ENCODE measurements at places on chromosomes 7 and 10. TPM values are rescaled to one million over a fixed set of nuclear protein-coding genes. Genes with fewer than 3 reads are reported as not detected.

- no peaks in the 10 kb centered on the region for H3K36me3 ChIP-seq
- H3K4me1 ChIP-seq: peaks cover 16% of the 10 kb centered on the region
- no peak for DNase-seq
- no peak overlapping the region for H3K4me3 ChIP-seq
- no peak overlapping the region for H3K27ac ChIP-seq
These were observed 54.6 kb upstream of the OPN4 start for GRCh38 chr10:86599729-86600128.

- no peaks in the 10 kb centered on the region for H3K27me3 ChIP-seq
- H3K4me1 ChIP-seq: no peaks in the 10 kb centered on the region
- no peak overlapping the region for H3K27ac ChIP-seq
- H3K4me3 ChIP-seq: no peak overlapping the region
These were observed 12.9 kb upstream of the WASL start for GRCh38 chr7:123761729-123762128.

DNA sequence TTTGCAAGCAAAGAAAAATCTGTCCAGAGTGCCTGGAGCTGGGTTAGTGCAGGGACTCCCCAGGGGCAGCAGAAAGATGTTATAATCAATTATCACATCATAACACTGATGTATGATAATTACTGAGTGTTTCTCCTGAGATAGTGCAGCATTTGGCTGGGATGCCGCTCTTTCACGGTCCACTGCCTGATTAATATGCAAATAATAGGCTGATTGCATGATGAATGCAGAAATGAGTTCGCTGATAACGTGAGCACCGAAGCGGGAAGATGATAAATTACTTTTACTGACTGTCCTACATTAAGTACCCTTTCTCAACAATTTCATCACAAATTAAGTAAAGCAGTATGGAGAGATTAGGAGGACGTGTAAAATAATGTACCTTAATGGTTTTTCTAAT is 71.4 kb upstream of the SH2B2 start:
- no peaks in the 10 kb centered on the region for H3K27me3 ChIP-seq
- no peak for DNase-seq
- H3K27ac ChIP-seq: no peak overlapping the region

DNA sequence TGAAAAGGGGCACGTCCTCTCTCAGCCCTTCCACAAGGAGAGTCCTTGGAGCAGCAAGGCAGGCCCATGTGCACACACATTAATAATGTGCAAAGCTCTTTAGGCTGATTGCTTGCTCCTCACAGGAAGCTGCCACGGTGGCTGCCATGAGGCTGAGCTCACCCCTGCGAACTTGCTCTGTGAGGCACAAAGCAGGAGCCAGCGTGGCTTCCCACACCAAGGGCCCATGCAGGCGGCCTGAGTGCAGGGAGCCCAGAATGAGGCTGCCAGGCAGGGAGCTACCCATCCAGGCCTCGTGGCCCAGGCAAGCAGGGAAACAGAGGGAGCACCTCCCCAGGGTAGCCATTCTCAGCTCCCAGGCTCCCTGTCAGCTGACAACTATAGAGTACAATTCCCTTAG is 242.9 kb downstream of the GRID1 start:
- no peak for DNase-seq
- no peaks in the 10 kb centered on the region for H3K36me3 ChIP-seq
- H3K27me3 ChIP-seq: no peaks in the 10 kb centered on the region
- H3K27ac ChIP-seq: no peak overlapping the region
- no peaks in the 10 kb centered on the region for H3K4me1 ChIP-seq

DNA sequence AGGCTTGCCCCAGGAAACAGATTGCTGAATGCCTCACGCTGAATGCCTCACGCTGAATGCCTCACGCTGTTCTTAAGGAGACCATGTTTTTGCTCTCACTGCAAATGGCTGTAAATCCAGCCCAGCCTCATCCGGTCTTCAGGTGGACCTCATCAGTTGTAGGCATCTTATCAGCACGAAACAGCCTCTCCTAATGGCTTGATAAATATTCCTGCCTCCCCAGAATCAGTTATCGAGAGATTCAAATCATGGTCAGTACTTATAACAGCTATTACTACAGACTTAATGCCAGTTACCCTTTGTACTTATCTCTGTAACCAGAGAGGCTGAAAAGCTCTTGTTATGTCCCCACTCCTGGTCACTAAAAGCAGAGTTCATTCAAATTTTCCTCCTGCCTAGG is 290.6 kb downstream of the FZD1 start:
- peaks cover 3% of the 10 kb centered on the region for H3K4me1 ChIP-seq
- no peak overlapping the region for H3K4me3 ChIP-seq
- no peaks in the 10 kb centered on the region for H3K36me3 ChIP-seq
- no peak overlapping the region for H3K27ac ChIP-seq

GRCh38 chr10:98696516-98696915 is 249.8 kb upstream of the HPS1 start:
- H3K27me3 ChIP-seq: no peaks in the 10 kb centered on the region
- H3K27ac ChIP-seq: no peak overlapping the region
- H3K4me1 ChIP-seq: no peaks in the 10 kb centered on the region
- no peak for DNase-seq

Gene IL2RA
- not detected for total RNA-seq

- H3K4me1 ChIP-seq: no peaks in the 10 kb centered on the region
- no peak overlapping the region for H3K4me3 ChIP-seq
- DNase-seq: no peak
- H3K27me3 ChIP-seq: no peaks in the 10 kb centered on the region
- no peak overlapping the region for H3K27ac ChIP-seq
- H3K36me3 ChIP-seq: no peaks in the 10 kb centered on the region
These were observed 955.6 kb downstream of the GATA3 start for GRCh38 chr10:9010093-9010492.

DNA sequence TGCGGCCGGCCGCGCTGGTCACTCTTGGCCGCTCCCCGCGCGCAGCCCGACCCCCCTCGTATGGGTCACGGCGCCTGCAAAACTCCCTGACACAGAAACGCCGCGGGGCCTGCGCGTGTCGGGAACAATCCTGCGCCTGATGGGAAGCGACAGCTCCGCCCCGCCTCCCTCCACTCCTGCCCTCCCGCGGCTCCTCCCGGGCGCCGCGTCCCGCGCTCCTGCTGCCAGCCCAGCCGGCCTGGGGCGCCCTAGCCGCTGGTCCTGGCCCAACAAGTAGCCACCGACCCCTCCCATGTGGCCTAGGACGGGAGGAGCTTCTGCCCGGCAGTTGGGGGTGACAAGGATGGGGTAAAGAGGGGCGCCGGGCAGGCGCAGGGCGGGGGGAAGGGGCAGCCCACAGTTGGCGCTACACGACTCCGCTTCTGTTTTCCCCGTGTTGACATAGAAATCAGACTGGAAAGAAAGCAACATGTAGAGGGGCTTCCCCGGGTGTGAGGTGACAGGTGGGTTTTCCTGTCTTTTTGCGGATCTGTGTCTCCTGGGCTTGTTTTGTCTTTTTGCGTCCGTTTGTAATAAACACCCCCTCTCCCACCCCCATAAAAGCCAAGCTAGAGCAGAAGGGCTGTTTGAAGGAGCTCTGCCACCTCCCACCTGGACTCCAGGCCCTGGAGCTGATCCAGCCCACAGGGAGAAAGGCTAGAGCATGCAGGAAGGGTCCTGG is 35.1 kb upstream of the PAX2 start:
- peaks cover 66% of the 10 kb centered on the region for H3K27me3 ChIP-seq
- no peaks in the 10 kb centered on the region for H3K36me3 ChIP-seq
- peak overlapping the region; percentile 22 for H3K4me3 ChIP-seq

GRCh38 chr7:134196439-134196838 is 69.3 kb downstream of the LRGUK start:
- H3K36me3 ChIP-seq: peaks cover 4% of the 10 kb centered on the region
- DNase-seq: no peak
- H3K27me3 ChIP-seq: no peaks in the 10 kb centered on the region
- no peaks in the 10 kb centered on the region for H3K4me1 ChIP-seq

DNA sequence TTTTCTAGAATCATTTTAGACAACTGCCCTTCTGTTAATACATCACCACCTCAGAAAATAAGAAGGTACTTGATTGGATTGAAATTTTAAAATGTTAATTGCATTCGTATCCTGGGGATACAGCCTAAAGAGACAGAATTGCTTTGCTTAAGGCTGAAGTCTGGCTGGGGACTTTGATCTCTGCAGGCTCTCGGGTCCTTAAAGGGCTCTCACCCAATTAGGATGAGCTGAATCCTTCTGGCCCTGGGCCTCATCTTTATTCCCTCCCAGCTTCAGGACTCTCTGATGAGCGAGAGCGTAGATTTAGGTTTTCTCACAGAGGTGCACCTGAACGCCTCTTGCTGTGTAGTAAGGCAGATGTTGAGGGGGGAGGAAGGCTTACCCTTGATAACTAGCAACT is 475.3 kb upstream of the C7orf33 start:
- no peaks in the 10 kb centered on the region for H3K36me3 ChIP-seq
- no peak overlapping the region for H3K4me3 ChIP-seq
- no peak for DNase-seq
- H3K4me1 ChIP-seq: no peaks in the 10 kb centered on the region
- no peaks in the 10 kb centered on the region for H3K27me3 ChIP-seq

DNA sequence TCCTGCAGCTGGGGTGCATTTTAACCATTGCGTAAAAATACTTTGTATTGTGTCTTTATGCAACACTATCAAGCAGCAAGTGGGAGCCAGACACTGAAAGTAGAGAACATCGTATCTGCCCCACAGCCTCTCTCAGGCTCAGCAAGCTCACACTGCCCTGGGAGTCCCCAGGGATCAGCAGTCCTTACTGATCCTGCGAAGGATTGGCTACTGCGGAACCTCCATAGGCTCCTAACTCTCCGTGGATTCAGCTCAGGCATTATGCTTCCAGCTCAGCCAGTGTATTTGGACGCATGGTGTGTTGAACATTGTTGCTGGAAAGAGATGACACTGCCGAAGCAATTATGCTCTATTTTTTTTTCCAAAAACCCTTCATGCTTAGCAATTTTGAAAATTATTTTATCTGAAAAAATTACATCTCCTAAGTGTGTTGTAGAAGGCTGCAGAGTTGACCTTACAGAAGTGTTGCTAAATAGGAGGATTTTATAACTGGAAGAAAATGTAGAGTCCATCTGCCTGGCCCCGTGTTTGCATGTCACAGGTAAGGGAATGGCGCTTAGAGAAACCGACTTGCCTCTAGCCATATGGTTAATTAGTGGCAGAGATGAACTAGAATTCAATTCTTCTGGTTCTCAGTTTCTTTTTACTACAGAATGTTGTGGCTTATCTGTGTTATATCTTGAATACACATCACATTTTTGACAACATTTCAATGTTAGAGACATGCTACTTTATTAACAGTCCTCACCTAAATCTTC is 276.4 kb upstream of the COBL start:
- no peak for DNase-seq
- H3K4me1 ChIP-seq: no peaks in the 10 kb centered on the region
- H3K36me3 ChIP-seq: no peaks in the 10 kb centered on the region
- no peak overlapping the region for H3K4me3 ChIP-seq

Gene FAM131B
- 38.2 TPM for total RNA-seq

Gene TSPAN14
- 57.9 TPM for total RNA-seq

- H3K4me3 ChIP-seq: no peak overlapping the region
- H3K27ac ChIP-seq: no peak overlapping the region
- no peak for DNase-seq
- no peaks in the 10 kb centered on the region for H3K36me3 ChIP-seq
- H3K27me3 ChIP-seq: no peaks in the 10 kb centered on the region
These were observed 155.4 kb downstream of the NEURL1 start for GRCh38 chr10:103648636-103649532.

Gene EPHB6
- 19.7 TPM for total RNA-seq

- no peaks in the 10 kb centered on the region for H3K36me3 ChIP-seq
- 0 out of 2 replicates have a peak, but pooled peaks cover 4% of the 10 kb centered on the region for H3K4me1 ChIP-seq
- no peak overlapping the region for H3K4me3 ChIP-seq
- H3K27ac ChIP-seq: no peak overlapping the region
- no peaks in the 10 kb centered on the region for H3K27me3 ChIP-seq
- no peak for DNase-seq
These were observed 14.6 kb upstream of the DRGX start for GRCh38 chr10:49410365-49411074.

GRCh38 chr7:102390697-102391484 is 5.3 kb upstream of the PRKRIP1 start:
- DNase-seq: peak; percentile 57
- no peaks in the 10 kb centered on the region for H3K36me3 ChIP-seq
- no peak overlapping the region for H3K27ac ChIP-seq
- no peaks in the 10 kb centered on the region for H3K4me1 ChIP-seq
- no peaks in the 10 kb centered on the region for H3K27me3 ChIP-seq
- no peak overlapping the region for H3K4me3 ChIP-seq

DNA sequence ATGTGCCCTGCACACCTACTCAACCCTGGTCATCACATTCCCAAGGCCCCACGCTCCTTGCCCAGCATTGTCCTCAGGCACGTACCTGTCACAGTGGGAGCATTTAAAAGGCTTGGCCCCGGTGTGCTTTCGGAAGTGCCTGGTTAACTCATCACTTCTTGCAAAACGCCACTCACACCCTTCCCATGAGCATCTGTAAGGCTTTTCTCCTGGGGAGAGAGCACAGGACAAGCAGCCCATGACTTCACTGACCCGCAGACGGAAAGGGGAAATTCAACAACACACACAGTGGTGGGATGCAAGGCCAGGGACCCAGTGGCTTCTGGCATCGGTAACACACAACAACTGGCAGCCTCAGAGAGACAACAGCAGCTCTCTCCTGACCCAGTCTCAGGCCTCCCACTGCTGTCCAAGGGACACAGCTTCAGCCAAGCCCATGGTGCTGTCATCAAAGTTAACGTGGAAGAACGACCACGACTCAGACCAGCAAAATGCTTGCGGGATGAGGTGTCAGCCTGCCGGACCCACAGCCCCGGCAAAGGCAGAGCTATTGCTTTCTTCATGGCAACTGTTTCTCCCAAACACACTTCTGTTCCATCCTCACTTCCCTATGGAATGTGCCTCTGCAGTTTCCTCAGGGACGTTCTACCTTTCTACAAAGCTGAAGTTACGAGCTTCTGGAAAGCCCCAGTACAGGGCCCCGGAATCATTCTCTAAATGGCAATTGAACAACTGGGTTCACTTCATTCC is 4.8 kb downstream of the KLF6 start:
- H3K27ac ChIP-seq: no peak overlapping the region
- no peak overlapping the region for H3K4me3 ChIP-seq
- no peak for DNase-seq

GRCh38 chr10:133110133-133110532 is 22.4 kb downstream of the ADGRA1 start:
- H3K36me3 ChIP-seq: no peaks in the 10 kb centered on the region
- H3K4me1 ChIP-seq: no peaks in the 10 kb centered on the region
- no peak overlapping the region for H3K4me3 ChIP-seq
- no peaks in the 10 kb centered on the region for H3K27me3 ChIP-seq

DNA sequence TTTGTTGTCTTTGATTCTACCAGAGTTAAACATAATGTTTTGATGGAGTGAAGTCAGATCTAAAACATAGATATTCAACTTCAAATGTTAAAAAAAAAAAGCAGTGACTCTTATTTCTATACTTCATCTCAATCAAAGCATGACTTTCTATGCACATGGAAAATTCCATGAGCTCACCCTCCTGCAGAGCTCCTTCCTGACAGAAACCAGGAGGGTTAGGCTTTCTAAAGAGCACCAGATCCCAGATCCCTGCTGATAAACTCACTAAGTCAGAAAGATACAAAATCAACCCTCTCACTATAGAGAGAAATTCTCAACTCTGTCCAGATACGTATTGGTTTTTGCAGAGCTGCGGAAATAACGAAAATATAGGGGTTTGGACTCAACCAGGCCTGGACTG is 122.6 kb downstream of the FAM107B start:
- no peak for DNase-seq
- H3K4me1 ChIP-seq: peaks cover 23% of the 10 kb centered on the region
- H3K36me3 ChIP-seq: no peaks in the 10 kb centered on the region
